ENCODE measurements at places on chromosomes 1 and 21. TPM values are rescaled to one million over a fixed set of nuclear protein-coding genes. Genes with fewer than 3 reads are reported as not detected.

- DNase-seq: no peak
Observed at GRCh38 chr1:76238094-76238628, 163.6 kb downstream of the ST6GALNAC3 start.

GRCh38 chr1:209823143-209824041 is 4.4 kb upstream of the UTP25 start:
- peak; percentile 78 for DNase-seq

- DNase-seq: no peak
Observed at GRCh38 chr1:227939791-227940771, 7.7 kb downstream of the WNT9A start.

GRCh38 chr21:42491328-42491727 is 4.7 kb downstream of the RSPH1 start:
- DNase-seq: no peak

- DNase-seq: peak; percentile 78
Observed at GRCh38 chr1:183323849-183324683, 94.1 kb downstream of the NMNAT2 start.

- no peak for DNase-seq
Observed at GRCh38 chr1:210340841-210341240, 12.1 kb downstream of the HHAT start.

GRCh38 chr1:25185409-25186160 is 46.7 kb downstream of the SYF2 start:
- DNase-seq: no peak

DNA sequence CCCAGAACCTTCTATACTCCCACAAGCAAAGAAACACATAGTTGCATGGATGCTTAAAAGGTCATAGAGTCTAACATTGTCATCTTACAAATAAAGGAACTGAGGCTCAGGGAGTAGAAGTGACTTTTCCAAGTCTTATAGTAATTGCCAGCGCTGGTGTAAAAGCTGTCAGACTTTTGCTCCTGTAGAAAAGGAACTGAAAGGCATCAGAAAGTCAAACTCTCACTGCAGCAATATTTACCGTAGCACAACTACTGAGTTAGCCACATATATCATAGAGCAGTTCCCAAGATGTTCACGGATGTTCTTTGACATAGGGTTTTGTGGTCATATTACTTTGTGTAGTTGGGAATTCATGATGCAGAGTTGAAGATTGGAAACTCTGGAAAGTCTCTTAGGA is 16.6 kb upstream of the USP24 start:
- no peak for DNase-seq

GRCh38 chr1:151837197-151837596 is 2.4 kb downstream of the C2CD4D start:
- DNase-seq: no peak

AMY1A gene
- not detected for total RNA-seq

SERTAD4 gene
- total RNA-seq: 4.5 TPM

ATP5PF gene
- 170 TPM for total RNA-seq

PDZK1IP1 gene
- not detected for total RNA-seq

SPTA1 gene
- not detected for total RNA-seq

CYB561D1 gene
- 2.7 TPM for total RNA-seq
